NCI-H2081 treated with DMSO at 0.1 percent for 48 hours (cell line): ENCODE measurements at places on chromosomes 5 and 9.

GRCh38 chr9:12774861-12775678 lies at the start of gene LURAP1L:
LURAP1L (plus strand) TSS chr9:12775020; CDS start chr9:12775716, 696 bp downstream.
- no peak for DNase-seq

- no peak for DNase-seq
These were observed 22.3 kb downstream of the C1QTNF2 start for GRCh38 chr5:160348080-160348479.

DNA sequence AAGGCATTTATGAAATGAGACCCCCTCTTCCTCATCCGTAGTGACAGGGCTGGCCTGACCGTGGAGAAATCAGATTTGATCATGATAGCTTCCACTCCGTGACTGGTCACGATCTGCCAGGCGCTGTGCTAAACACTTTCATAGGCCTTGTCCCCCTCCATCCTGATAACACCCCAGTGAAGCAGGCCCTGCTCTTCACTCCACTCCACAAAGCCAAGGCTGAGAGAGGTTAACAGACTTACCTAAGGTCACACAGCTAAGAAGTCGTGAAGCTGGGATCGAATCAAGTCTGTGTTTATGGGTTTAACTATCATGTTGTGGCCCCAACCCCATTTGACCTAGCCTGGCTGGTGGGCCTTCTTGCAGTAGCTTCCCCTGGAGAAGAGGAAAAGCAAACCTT lies 53.3 kb upstream of the IL17B start:
- no peak for DNase-seq

GRCh38 chr5:90297045-90297764 lies 112.4 kb downstream of the CETN3 start:
- no peak for DNase-seq

- no peak for DNase-seq
These were observed 14.5 kb downstream of the CATSPER3 start for GRCh38 chr5:134982230-134982629.

DNA sequence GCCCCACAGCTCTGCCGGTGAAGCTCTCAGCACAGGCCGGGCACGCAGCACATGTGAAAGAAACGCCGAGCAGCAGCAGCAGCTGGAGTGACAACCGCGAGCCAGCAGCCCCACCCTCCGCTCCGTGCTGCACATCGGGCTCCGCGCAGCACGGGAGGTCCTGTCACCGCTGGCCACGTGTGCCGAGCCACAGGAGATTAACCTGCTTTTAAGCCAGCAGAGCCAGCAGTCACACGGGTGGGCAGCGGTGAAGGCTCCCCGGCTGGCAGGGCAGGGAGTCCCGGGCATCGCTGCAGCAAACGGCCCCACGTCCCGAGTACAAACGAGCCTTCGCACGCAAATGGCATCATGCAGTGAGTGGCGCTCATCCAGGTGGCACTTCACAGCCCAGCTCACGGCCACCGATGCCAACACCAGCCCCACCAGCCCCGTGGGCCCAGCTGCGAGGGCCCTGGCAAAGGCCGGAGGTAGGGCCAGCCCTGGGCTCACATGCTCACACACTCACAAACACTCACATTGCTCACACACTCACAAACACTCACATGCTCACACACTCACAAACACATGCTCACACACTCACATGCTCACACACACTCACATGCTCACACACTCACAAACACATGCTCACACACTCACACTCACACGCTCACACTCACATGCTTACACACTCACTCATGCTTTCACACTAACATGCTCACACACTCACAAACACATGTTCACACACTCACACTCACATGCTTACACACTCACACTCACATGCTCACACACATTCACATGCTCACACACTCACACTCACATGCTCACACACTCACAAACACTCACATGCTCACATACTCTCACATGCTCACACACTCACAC lies 11.1 kb downstream of the CCDC187 start:
- no peak for DNase-seq

DNA sequence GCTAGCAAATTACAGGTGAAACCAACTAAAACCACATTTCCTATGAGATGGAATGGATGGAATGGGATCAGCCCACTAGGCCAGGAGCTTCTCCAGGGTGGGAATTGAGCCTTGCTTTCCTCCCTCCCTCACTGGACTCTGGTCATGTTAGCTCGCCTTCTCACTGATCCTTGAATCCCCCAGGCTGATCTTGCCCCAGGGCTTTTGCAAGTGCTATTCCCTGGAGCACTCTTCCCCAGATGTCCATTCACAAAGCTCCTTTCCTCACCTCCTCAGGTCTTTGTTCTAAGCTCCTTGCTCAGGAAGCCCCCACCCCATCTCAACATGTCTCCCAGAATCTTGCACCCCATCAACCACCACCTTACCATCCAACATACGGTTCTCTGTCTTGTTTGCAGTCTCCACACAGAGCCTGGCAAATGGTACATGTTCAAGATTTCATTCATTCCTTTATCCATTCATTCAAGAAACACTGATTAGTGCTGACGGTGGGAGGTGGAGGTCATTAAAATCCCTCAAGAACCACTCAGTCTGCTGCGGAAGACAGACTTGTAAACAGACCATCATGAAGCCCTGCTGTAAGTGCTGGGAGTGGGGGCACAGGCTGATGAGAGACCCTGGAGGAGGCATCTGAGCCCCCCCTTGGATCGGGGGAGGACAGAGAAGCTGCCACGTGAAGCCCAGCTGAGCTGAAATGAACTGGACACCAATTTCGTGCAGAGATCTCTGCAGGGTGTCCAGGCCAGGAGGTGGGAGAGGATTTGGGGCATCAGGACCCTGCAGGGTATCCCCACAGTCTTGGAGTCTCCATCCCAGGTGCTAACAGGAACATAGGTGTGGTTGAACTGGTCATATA lies 141.7 kb downstream of the BARX1 start:
- no peak for DNase-seq

DNA sequence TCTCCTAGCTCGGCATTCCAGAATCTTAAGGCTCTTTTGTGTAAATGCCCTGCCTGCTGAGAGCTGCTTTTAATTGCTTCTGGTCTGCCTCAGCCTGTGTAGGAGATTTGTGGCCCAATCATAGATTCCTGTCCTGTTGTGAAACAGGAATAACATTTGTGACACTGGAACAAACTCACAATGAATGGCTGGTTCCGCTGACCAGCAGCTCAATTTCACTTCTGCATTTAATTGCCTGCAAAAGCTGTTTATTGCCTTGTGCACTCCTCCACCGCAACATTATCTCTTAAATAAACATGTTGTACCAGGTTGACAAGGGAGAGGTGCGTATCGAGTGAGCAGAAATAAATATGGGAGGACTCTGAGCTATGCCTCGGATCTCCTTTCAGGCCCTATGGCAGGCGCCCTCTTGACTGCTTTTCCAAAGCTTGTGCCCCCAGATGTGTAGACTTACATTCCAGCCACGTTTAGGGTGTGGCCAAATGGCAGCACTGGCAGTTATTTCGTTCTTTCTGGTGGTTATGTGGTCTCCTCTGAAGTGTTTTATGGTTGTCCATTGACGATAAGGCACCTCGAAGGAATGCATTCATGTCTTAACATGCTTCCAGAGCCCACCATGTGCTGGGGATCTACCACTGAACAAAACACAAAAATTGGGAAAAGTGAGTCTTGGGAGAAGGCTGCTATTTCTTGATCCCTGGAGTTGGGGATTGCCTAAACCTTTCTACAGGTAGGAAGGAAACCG lies 58.1 kb downstream of the DMRT1 start:
- DNase-seq = no peak

DNA sequence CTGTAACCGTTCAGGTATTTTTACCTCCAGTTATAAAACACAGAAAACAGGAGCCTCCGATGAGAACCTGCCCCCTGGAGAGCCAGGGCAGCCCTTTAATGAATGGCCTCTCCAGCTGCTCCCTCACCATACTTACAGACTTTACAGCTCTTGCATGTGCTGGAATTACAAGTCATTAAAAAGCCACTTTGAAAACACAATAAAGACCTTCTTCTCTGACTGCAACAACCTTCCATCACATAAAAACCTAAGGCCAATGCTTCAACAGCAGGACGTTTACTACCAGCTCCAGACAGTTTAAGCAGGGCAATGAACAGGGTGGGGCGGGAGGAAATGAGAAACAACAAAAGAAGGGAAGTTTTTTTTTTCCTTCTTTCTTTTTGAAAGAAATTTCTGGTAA lies 213.8 kb downstream of the MLLT3 start:
- no peak for DNase-seq

GRCh38 chr5:135487037-135487395 lies 34.9 kb upstream of the TIFAB start:
- no peak for DNase-seq

GRCh38 chr9:93127395-93127911 lies 6.6 kb downstream of the NINJ1 start:
- DNase-seq = no peak

GRCh38 chr5:43926923-43927322 lies 323.9 kb downstream of the NNT start:
- DNase-seq = no peak

GRCh38 chr9:75197561-75197960 lies 109.2 kb downstream of the OSTF1 start:
- DNase-seq = no peak

GRCh38 chr9:70962761-70963440 lies 158.5 kb downstream of the TRPM3 start:
- DNase-seq = no peak

- no peak for DNase-seq
These were observed at the start of gene CKMT2 for GRCh38 chr5:81233080-81233634. CKMT2 (plus strand) TSS chr5:81233322; CDS start chr5:81251133, 17,811 bp downstream.

DNA sequence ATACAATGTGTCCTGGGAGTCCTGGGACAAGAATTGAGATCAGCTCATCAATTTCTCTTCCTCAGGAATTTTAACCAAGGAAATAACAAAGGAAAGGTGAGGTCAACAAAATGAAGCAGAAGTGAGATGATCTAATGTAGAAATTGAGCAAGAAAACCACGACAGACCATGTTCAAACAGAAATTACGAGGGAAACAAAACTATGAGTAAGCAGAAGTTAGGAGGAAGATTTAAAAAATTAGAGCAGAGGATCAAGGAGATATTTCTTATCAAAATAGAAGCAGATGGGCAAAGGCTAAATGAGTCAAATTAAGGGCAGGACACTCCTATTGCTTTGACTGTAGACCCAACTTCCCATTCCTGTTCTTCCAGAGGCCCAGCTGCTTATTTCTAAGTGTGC lies 97.4 kb downstream of the HINT1 start:
- DNase-seq = no peak

DNA sequence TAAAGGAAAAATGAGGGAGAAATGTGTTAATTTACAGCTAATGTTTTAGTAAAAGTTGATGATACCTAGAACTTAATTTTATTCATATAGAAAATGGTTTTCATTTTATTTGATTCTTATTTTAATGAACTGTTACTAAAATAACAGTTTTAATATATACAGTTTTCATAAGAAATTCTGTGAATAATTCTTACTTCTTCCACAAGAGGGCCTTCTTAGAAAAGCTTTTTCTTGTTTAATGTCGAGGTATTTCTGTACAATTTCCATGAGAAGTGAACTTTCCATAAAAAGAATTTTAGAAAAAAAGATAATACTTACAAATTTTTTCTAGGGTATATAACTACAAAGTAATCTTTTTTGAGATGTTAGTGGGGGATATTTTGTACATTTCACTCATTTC lies 73.9 kb downstream of the KLF9 start:
- DNase-seq = no peak

GRCh38 chr5:51652980-51653379 lies 269.7 kb downstream of the ISL1 start:
- no peak for DNase-seq

DNA sequence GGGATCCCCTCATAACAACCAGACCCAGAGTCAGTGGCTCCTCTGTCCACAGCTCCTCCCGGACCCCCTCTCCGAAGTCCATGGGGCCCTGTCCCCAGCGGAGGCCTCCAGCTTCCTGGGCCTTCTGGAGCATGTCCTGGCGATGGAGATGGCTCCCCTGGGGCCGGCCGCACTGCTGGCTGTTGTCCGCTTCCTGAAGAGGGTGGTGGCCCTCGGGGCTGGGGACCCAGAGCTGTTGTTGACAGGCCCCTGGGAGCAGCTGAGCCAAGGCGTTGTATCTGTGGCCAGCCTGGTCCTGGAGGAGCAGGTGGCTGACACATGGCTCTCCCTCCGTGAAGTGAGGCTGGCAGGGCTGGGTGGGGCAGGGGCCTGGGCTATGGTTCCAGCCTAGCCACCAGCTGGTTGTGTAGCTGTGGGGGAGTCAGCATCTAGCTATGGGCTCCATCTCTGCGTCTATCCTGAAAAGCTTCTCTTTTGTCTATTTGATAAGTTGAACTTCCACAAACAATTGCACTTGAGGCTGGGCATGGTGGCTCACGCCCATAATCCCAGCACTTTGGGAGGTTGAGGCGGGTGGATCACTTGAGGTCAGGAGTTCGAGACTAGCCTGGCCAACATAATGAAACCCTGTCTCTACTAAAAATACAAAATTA lies 4.7 kb downstream of the ADGRD2 start:
- DNase-seq = no peak
